ENCODE measurements at places on chromosomes 7 and 10. TPM values are rescaled to one million over a fixed set of nuclear protein-coding genes. Genes with fewer than 3 reads are reported as not detected.

The ACTL6B gene
- total RNA-seq, result not detected

DNA sequence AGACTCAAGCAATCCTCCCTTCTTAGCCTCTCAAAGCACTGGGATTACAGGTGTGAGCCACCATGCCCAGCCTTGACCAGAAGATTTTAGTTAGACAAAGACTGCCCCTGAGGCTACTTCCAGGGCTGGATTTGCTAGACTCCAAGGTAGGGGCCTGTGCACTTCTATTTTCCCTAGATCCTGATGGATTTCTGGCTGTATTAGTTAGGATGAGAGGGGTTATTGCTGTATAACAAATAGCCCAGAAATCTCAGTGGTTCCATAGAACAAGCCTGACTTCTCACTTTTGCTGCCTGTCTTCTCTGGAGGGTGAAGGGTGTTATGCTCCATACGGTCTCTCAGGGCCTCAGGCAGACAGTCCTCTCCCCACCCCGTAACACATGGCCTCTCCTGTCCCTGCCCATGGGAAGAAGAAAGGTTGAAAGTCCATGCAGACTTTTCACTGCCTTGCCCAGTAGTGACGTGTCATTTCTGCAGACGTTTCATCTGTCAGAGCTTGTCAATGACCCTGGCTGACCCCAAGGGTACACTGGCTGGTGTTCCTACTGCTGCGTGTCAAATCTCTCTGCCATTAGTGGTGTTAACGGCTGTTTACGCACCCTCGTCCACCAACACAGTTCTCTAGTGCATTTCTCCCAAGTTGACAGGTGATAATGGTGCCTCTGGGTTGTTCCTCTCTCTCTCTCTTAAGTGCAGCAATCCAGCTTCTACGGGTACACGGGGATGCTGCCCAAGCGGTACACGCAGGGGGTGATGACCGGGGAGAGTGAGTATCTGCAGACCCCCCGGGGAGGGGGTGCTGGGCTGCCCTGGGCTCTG lies 11.6 kb downstream of the SLC29A4 start:
- no peak for DNase-seq

DNA sequence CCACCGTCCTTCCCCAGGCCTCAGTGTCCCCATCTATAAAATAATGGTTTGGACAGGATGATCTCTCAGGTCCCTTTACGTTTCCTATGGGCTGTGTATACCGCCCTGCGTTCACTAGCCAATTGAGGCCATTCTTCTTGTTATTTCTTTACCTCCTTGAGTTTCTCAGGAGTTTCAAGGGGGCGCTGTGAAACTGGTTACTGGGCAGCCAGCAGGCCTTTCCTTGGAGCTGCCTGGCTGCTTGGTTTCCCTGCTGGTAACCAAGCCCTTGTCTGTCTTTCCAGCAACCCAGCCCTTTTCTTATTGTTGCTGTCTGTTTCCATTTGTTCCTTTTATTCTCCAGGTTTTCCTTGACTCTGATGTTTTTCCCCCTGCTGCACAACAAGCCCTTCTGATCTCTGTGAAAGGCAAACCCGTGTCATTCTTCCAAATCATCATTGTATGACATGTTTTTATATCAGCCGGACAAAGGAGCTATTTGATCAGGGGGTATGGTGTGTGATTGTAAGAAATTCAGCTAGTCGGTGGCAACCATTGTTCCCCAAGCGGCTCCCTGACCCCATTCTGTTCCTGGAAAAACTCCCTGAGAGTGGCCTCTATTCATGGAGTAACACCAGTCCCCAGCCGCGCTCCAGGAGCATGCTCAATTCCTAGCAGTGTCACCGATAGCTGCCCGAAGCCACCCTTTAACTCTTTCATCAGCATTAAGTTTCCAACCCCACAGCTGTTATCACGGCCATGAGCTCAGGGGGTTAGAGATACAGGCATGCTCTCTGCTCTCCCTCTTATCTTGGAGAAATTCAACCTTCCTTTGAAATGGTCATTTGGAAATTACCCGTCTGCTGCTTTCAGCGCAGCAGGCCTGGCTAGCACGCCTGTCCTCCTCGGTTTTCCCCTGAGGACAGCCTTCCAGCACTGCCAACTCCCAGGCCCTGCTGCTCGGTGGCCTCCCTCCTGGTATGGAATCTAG lies 26.6 kb downstream of the FGF8 start:
- no peak for DNase-seq

DNA sequence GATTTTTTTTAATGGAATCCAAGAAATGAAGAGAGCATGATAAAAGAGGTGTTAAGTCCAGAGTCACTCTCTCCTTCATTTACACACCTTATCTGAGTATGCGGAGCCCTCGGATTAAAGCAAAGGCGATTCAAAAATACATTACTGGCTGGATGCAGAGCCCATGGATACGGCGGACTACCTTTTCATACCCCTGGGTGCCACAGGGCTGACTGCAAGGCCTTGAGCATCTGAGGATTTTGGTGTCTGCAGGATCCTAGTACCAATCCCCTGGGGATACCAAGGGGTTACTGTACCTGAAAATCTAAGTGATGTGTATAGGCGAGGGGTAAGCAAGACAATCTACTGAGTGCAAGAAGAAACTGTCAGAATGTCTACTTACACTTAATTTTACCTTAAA lies 20.5 kb downstream of the PIP4K2A start:
- DNase-seq, result no peak
